ENCODE measurements at places on chromosomes 12 and 14.
A peak's percentile ranks its signal among the peaks of the same experiment; 100 is the strongest.

DNA sequence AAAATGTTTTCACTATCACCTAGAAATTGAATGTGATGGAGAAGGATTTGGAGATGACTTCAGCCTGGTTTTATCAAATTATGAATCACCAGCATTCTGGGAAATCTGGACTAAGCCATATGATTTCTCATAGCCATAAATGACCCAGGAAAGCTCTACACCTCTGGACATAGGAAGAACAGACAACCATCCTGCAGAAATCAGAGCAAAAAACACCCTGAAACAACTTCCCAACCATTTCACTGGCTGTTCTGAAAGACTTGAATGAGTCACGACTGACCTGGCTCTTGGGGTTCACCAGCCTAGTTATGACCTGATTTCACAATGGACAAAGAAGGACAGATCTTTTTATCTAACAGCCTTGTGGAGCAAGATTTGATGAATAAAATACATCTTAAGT, 123.8 kb downstream of the KCNH5 start:
- DNase-seq = no peak

DNA sequence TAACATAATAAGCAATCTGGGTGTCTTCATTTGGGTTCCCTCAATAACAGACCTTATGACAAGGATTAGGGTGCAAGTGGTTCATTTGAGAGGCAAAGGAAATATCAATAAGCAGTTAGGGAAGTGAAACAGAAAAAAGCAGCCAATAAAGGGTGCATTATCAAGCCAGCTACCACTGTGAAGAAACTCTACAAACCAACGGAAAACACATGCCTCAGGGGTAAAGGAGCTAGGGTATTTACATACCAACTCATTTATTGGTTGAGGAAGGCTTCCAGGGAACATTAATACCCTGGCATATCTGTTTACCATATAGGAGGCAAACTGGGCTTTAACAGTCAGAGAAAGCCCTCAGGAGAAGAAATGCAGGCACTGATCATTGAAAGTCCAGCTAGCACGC, 22.7 kb upstream of the IFNG-AS1 start:
- DNase-seq = no peak

- no peak for DNase-seq
These were observed 129.6 kb downstream of the PAPOLA start for GRCh38 chr14:96631621-96632362.

GRCh38 chr12:53198486-53199110, 8.5 kb downstream of the ITGB7 start:
- no peak for DNase-seq

DNA sequence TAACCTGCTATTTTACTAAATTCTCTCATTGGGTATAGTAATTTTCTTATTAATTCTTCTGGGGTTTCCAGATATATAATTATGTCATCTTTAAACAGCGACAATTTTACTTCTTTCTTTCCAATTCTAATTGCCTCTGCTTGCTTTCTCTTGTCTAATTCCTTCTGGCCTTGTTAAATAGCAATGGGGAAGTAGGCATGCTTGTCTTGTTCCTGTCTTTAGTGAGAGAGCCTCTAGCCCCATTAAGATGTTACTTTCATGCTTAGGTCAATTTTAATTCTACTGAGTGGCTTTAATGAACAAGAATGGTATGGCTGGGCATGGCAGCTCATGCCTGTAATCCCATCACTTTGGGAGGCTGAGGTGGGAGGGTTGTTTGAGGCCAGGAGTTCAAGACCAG, 31.7 kb downstream of the LRTM2 start:
- no peak for DNase-seq

DNA sequence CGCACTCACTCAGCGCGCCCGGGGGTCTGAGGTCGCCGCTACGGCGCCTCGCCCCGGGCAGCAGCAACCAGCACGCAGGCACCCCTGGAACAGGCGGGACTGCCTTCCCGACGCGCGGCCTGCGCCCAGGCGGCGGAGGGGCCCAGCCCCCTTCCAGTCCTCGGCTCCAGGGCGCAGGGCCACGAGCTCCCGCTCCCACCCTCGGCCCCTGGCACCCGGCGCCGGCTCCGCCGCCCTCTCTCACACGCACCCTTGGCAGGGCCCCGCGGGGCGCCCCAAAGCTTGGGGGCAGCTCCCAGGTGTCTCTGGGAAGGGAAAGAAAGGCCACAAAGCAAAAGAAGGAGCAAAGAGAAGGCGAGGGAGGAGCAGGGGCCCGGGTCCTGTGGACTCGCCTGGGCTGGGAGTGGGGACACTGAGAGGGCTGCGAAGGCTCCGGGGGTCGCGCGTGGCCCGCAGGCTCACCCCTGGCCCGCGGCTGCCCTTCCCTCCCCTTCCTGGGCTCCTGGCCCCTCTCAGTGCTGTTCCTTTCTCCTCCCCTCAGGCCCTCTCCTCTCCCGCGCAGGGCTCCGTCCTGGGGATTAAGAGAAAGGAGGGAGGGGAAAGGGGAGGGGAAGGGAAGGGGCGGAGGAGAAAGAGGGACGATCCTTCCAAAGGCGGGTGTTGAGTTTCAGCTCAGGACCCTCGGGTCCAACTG, 907 bp upstream of the EFS start:
- DNase-seq = no peak

DNA sequence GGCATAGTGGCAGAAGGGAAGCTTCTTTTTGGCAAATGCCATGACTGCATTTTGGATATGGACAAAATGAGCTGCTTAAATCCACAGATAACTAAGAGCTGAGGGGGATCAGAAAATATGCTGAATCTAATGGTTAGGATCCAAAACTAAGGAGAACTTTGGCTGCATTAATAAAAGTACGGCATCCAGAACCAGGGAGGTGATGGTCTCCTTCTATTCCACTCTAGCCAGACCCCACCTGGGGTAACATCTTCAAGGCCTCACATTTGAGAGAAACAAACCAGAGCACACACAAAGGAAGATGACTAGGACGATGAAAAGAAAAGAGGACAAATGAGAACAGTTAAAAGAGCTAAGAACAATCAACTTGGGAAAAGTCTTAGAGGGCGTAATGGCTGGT, 27.6 kb downstream of the NT5DC3 start:
- DNase-seq = no peak

DNA sequence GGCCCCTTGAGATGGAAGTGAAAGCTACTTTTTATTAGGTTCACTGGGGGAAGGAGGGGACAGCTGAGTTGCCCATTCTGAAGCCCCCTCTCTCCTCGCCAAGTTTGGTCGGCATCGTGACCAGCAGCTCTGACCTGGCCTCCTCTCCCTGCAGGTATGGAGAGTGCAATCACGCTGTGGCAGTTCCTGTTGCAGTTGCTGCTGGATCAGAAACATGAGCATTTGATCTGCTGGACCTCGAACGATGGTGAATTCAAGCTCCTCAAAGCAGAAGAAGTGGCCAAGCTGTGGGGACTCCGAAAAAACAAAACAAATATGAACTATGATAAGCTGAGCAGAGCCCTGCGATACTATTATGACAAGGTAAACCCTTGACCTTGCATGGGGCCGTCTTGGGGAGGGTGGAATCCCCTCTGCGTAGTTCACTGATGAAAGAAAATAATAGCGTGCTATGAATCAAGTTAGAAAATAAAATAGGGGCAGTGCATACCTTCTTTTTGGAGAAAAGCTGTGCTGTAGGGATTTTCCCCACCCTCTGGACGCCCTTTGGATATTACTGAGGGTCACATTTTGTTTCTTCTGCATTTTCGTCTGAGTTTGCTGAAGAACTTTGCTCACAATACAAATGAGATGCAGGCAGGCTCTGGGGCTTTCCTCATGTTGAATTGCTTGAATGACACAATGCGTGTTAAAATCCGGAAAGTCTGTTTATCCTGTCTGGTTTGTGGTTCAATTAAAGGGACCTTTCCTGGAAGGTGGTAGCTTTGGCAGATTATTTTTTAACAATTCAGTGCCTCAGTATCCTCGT, 29.4 kb downstream of the ELK3 start:
- no peak for DNase-seq

GRCh38 chr14:93994919-93995682, 2.0 kb upstream of the CCDC197 start:
- peak; percentile 58 for DNase-seq

GRCh38 chr12:60921541-60921940, 1325.7 kb downstream of the SLC16A7 start:
- DNase-seq = no peak

DNA sequence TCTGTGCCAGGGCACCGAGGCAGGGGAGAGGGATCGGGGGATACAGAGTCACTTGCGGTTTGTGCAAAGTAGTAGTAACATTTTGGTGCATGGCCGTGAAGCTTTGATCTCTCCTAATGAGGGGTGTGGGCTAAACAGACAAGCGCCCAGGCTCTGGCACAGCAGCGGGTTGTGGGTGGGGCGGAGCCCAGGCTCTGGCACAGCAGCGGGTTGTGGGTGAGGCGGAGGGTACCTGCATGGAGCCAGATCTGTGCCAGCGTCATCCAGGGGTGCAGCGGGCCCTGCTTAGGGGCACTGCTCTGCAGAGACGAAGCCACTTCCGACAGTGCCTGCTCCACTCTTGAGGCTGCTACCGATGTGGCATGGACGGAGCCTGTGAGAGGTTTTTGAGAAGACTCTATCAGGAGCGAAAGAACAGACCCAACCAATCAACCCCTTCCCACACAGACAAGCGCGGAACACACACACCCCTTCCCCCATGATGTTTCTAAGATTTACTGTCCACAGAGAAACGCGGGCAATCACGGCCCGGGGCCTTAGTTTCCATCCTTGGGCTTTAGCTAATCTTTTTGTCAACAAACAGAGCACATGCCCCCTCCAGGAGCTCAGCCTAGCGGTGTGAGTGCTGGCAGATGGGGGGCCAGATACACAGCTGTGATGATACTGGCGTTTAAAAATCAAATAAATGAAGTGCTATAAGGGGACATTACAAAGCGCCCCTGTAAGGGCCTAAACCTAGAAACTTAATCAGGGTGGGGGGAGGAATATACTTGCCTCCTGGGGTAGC, 196.6 kb downstream of the CALM1 start:
- no peak for DNase-seq

GRCh38 chr12:106170285-106170684, 31.5 kb upstream of the NUAK1 start:
- DNase-seq = no peak

GRCh38 chr12:81888961-81889360, 129.8 kb upstream of the PPFIA2 start:
- DNase-seq = no peak

DNA sequence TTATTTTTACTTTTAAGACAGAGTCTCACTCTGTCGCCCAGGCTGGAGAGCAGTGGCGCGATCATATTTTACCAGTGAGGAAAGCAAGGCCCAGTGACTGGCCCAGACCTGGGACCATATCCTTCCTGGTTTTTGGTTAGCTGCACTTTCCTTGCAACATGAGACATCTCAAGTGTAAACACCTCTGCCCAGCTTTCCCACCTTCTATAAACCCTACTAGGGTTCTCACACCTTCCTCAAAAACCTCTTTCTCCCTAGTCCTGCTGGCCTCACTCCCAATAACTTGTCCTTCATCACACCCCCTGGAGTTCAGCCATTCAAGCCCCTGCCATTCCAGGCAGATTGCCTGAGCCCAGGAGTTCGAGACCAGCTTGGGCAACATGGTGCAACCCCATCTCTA, 10.3 kb upstream of the PRPH start:
- DNase-seq = no peak

DNA sequence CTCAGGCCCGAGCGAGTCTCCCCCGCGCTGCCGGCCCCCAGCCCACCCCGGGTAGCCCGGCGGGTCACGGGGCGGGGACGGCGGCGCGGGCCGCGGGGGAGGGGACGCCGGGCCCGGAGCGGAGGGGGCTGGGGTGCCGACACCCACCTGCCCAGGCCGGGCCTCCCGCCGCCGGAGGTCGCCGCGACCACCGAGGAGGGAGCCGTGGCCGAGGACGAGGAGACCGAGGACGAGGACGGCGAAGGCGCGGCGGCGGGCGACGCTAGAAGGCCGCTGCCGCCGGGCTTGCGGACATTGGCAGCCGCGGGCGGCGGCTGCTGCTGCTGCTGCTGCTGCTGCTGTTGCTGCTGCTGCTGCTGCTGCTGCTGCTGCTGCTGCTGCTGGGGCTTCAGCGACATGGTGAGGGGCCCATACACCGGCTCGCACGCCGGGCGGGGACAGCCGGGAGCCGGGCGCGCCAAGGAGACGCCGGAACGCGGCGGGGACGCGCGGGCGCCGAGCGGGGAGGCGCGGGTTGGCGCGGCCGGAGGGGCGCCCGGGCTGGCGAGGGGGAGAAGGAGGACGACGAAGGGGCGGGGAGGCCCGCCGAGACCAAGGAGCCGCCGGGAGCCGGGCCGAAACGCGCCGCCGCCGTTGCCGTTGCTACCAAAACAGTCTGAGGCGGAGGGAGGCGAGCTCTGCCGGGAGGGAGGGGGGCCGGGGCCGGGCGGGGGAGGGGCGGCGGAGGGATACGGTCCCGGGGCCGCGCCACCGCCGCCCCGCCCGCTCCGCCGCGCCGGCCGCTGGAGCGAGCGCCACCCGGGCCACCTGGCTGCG, at the start of gene ATXN2:
ATXN2 (minus strand) TSS at position 679 of the 816 bp plus-strand sequence; CDS start at position 398, 281 bp downstream.
- no peak for DNase-seq

GRCh38 chr12:105229371-105229770, 6.6 kb downstream of the APPL2 start:
- no peak for DNase-seq

DNA sequence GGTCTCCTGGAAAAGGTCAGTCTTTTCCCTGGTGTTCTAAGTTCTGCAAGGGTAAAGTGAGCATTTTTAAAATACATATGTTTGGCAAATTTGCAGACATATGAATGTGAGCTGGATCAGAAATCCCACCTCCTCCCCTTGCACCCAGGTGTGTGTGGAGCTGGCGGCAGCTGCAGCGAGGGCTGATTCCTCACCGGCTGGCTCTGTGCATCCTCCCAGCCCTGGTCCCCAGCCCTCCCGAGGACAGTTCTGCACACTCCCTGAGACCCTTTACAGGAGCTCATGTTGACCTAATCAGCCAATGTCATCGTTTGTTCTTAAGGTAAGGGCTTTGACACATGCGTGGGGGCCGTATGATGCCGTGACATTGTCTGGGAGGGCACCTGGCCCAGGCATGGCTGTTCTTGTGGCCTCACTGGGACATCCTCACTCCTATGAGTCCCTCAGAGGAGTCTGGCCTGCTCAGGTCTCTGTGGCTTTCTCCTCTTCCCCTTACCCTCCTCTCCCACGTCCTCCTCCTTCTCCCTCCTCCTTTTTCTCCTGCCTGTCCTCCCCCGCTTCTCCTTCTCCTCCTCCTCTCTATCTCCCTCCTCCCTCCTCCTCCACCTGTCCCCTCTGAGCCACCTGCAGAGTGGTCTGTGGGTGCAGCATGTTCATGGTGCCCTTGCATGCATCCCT, 289.2 kb upstream of the SFSWAP start:
- DNase-seq = no peak

GRCh38 chr14:32865827-32866376, 72.8 kb upstream of the NPAS3 start:
- DNase-seq = no peak

DNA sequence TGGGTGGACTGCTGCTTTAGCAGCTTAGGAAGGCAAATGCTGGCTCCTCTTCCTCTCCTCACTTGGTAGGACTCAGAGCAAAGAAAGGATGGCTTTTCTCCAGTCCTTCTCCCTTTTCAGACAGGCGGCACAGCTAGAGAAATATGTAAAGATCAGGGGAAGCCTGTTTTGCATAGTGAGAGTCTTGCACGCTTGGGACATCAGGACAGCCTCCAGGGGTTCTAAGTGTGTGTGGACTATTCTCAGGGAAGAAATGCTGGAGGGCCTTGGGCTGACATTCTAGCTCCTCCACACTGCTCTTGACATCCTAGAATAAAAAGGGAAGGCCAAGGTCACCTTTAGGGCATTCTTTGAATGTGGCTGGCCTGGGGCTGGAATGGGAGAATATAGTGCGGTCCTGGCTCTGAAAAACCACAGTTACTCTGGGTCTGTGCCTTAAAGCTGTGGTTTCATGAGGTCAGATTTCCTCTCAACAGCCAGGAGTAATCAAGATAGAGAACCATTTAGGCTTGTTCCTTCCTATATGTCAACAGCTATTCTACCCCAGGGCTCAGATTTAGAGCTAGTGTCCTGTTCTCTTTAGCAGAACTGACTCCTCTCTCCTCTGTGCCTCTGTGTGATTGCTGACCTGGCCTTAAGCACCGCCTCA, 24.3 kb downstream of the CMA1 start:
- no peak for DNase-seq

All from stimulated activated CD8-positive, alpha-beta memory T cell treated with anti-CD3 and anti-CD28 coated beads, Interleukin-7, amount 100 ng/mL, for 4 hours (primary cell).